ENCODE measurements at places on chromosomes 12 and 14.
A peak's percentile ranks its signal among the peaks of the same experiment; 100 is the strongest.

GRCh38 chr12:89756585-89757398, 48.2 kb upstream of the ATP2B1 start:
- DNase-seq = no peak

DNA sequence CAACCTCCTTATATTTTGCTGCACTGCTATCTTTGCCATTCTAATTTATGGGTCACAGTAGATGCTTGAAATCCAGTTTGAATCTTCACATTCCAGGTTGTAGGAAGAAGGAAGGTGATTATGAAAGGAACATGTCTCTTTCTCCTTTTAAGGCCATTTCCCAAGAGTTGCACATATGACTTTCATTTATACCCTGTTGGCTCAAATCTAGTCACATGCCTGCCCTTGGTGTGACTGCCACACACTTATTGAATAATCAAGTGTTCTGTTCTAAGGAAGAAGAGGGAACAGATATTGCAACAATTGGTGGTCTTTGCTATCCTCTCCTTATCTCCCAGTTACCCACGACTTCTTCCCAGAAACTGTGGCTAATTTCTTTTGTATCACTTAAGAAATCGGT, 404.3 kb downstream of the TMEM117 start:
- no peak for DNase-seq

GRCh38 chr12:68673788-68674187, 13.0 kb upstream of the NUP107 start:
- no peak for DNase-seq

DNA sequence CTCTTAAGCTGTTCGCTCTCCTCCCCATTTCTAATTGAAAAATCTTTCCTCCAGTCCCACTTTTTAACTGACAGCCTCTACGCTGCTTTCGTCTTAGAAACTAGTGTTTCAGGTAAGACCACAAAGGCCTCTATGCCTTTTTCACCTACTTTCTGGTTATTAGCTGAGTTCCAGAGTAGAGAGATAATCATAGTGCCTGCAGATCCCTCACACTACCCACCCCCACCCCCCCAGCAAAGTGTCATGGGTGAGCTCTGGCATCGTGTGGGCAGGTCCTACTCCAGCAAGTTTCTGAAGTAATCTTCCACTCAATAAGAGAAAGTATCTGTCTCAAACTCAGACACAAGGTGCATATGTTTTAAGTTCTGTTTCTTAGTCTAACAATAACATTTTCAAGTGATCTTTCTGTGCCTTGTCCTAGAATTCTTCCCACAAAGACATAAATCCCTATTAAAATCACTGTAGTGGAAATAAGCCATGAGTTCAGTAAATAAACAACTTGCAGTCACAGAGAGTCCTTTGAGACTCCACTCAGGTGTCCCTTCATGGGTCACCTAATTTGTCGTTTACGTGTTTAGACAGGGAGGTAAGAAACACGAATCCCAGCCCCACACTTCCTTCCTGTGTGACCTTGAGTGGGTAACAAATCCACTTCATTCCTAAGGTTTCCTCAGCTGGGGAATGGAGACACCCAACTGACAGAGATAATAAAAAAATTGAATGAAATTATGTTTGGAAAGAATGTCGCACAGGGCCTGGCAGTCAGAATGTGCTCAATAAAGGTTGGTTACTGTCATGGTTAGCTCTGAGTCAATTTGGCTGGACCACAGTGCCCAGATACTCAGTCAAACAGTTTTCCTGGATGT, 228.9 kb upstream of the CAND1 start:
- DNase-seq = no peak

DNA sequence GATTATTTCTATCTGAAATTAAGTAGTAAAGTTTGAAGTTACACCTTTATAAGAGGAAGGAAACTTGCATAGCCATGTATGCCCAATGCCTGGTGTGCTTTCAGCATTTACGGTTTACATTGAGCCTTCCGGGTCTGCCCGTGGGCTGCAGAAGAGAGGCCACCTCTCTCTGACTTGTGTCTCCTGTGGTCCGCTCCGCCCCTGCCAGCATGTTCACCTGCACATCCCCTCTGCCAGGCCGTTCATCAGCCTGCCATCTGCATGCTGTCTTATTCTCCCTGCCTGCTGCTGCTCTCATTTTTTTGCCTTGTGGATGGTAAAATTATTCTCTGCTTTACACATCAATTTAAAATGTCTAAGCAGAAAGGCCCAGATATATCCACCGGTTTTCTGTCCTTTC, 41.5 kb upstream of the DYNC1H1 start:
- no peak for DNase-seq

GRCh38 chr14:23543403-23543802, 8.2 kb downstream of the ZFHX2 start:
- DNase-seq = no peak

- DNase-seq = no peak
Measured at GRCh38 chr14:54457609-54457996, 16.4 kb upstream of the CNIH1 start.

- DNase-seq = no peak
Measured at GRCh38 chr12:126582231-126582630, 1517.0 kb downstream of the AACS start.

DNA sequence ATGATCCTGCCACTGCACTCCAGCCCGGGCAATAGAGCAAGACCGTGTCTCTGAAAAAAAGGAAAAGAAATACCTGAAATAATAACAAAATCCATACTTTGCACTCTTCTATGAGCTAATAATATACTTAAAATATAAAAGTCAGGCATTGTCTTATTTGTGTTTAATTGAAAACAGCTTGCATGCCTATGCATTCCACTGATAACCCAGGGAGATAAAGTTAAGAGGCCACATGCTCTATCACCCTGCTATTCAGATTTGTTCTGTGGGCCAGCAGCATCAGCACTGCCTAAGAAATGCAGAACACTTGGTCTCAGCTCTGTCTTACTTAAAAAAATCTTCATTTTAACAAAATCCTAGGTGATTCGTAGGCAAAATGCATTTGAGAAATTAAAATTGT, 99.2 kb downstream of the LGR5 start:
- DNase-seq = no peak

GRCh38 chr12:103468837-103469236, 26.9 kb downstream of the C12orf42 start:
- DNase-seq = no peak

DNA sequence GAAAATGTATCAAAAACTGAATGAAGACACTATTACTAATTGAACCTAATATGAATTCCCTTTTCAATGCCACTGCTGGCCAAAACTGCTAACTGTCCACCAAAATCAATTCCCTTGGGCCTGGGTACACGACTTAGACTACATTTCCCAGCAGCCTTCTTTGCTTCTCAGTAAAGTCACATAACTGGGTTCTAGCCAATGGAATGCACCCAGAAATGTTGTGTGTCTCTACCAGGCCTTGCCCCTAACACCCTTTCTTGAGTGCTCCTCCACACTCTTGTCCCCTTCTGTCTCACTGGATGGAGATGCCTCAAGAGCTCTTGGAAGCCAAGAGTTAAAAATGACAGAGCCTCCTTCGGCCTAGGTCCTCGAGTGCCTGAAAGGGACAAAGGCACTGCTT, 156.8 kb downstream of the PPM1H start:
- DNase-seq = no peak

DNA sequence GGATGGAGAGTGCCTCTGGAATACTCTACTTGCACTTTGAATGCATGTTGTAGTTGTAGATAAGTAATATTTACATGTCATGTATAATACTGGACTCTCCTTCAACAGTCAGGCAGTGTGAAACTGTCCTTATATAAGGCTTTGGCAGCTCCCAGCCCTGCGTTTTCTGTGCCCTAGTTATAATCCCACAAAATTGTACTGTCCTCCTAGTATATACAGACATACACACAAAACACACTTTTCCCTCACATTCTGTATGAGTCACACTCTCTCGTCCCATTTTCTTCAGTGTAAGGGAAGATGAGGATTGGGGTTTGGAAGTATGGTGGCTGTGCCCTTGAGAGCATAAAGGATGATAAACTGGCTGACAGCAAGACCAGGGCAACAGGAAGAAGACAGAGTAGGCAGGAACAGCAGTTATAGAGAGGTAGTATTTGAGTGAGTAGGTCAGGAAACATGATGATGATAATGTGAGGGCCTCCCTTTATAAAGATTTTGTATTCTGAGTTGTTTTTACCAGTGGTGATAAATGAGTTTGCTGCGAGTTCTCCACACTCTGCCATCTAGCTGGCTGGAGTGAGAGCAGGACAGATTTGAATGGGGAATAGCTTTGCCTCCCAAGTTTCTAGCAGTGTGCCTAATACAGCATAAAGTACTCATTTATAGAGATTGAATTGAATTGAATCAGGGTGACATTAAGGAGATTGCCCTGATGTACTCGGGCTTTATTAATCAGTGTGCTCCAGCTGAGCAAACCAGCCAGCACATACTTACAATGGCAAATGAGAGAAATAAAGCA, 5.0 kb downstream of the CREBL2 start:
- DNase-seq = no peak

DNA sequence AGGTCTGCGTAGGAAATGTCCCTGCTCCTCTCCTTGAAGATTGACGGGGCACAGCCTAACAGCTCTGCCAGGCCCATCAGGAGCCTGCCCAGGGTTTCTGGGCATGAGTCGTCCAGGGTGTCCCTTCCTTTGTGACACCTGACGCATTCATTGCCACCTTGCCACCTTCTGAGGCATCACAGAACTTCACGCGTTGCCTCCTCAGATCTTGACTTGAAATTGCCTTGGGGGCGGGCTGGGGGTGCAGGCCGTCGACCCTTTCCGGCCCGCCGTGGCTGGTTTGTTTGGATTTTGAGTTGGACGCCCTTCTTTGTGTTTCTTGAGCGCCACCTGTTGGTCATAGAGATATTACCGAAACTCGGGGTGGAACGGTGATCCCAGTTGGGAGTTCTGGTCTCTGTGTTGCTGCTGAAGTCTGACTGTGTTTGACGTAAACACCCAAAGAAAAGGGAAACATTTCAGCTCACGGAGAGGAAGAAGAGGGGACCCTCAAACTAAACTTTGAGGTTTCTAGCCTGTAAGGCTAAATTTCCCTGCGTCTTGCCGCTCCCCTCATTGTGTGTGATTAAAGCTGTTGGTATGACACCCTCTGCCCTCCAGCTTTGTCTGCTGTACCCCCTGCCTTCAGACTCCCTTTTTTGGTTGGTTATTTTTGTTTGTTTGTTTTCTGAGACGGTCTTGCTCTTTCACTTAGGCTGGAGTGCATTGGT, 44.6 kb downstream of the MLXIP start:
- peak; percentile 32 for DNase-seq

DNA sequence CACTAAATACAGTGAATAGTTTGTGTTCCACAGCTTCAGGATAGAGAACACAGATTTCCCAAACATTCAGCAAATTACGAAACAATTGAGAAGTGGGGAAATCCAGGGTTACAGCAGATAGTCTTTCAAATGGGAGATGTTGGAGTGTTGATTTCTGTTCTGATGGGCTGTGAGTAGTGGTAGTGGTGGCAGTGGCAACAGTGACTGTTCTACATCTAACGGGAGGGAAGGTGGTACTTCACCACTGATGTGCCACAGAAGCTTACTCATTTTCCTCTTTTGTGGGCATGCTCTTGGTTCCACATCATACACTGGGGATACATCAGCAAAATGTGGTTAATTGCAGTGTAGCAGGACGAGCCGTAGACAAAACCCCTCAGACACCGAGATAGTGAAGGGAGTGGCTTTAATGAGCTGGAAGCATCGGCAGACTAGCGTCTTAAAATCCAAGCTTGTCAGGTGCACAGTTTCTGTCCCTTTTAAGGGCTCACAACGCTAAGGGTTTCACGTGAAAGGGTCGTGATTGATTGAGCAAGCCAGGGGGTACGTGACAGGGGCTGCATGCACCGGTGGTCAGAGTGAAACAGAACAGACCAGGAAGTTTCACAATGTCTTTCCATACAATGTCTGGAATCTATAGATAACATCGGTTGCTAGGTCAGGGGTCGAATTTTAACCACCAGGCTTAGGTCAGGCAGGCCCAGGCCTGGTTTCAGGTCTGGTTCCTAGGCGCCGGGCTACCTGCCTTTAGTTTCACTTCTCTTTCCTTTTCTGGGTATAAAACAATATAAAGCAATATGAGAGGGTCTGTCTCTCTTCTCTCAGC, 330.6 kb upstream of the FBXO33 start:
- DNase-seq = no peak

GRCh38 chr14:37138898-37139297, 33.5 kb downstream of the SLC25A21 start:
- DNase-seq = no peak

- DNase-seq = no peak
Measured at GRCh38 chr12:16347391-16348298, at the start of gene MGST1. Gene MGST1, plus strand, starts transcription at chr12:16347645. Its CDS starts 6,608 bp downstream, at chr12:16354253.

DNA sequence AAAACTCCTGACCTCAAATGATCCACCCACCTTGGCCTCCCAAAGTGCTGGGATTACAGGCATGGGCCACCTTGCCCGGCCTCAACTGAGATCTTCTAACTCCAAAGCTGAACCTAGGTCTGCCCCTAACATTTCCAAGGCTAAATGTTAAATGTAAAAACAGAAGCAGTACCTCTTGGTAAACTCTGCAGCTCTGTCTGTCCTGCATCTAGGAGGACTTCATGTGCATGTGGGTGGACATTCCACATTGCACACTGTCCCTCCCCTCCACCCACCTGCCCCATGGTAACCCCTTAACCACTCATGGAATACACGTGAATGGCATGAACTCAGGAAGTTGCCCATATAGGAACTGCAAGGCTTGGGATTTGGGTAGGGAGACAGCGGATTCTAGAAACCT, 33.1 kb downstream of the SNX6 start:
- DNase-seq = no peak

DNA sequence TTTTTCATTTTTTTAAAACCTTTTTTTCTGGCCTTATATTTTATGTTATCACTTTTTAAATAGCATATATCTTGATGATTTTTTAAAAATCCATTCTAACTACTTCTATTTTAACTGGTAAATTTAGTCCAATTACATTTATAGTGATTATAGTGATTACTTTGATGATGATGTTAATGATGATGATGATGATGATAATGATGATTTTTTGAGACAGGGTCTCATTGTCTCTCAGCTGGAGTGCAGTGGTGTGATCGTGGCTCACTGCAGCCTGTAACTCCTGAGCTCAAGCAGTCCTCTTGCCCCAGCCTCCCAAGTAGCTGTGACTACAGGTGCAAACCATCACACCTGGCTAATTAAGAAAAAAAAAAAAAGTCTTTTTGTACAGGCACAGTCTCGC, 27.1 kb downstream of the BRMS1L start:
- DNase-seq = no peak

GRCh38 chr12:107491856-107492255, 193.7 kb upstream of the PWP1 start:
- DNase-seq = no peak

GRCh38 chr12:131505561-131505960, 205.3 kb upstream of the SFSWAP start:
- no peak for DNase-seq

DNA sequence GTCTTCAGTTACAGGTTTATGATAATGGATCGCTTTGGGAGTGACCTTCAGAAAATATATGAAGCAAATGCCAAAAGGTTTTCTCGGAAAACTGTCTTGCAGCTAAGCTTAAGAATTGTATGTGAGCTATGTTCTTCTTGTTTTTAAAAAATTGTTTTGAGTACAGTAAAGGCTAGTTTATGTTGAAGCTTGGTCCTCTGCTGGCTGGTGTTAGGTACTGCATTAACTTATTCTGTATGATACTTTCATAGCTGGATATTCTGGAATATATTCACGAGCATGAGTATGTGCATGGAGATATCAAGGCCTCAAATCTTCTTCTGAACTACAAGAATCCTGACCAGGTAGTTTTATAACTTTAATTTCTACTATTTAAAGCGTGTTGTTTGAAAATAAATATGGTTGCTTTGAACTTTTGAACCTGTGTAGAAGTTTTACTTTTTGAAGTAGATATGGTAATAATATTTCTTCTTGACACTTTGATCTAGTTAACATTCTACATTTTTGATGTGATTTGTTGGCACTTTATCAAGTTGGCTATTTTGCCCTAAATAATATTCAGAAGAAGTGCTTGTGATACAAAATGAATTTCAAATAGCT, 55.7 kb downstream of the VRK1 start:
- no peak for DNase-seq
